ENCODE measurements at places on chromosomes 11 and 22. TPM values are rescaled to one million over a fixed set of nuclear protein-coding genes. Genes with fewer than 3 reads are reported as not detected.

DNA sequence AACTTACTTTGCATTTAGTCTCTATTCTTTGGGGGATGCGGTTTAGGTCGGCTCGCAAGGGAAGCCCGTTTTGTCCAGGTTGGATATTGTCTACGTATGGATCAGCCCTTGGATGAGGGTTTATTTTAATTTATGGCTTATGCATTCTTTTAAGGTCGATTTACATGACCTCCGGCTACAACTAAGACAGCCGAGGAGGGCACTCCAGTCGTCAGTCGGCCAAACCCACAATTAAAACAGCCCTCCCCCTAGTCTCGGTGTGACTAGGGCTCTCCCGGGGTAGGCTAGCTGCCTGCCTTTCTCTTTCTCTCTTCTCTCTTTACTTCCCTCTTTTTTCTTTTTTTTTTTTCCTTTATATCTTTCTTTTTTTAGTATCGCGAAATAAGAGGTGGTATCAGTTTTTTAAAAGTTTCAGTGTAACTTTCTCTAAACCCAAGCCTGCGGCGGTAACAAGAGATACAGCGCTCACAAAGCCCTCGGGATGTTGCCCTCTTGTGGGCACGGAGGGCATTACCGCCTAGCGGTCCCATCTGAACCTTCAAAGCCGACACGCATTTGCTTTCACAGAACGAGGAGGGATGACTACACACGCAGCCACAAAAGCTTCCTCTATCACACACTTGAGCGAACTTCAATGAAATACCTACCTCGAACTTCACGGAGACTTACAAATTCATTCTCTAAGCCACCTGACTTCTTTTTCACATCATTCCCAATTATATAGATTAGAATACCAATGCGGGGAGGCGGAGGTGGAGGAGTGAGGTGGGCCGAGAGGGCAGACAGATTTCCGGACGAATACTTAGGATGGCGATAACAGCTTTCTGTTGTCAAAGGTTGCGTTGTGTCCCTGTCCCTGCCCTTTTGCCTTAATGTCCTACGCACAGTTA lies 132.3 kb upstream of the C11orf58 start:
- peak; percentile 61 for DNase-seq

DNA sequence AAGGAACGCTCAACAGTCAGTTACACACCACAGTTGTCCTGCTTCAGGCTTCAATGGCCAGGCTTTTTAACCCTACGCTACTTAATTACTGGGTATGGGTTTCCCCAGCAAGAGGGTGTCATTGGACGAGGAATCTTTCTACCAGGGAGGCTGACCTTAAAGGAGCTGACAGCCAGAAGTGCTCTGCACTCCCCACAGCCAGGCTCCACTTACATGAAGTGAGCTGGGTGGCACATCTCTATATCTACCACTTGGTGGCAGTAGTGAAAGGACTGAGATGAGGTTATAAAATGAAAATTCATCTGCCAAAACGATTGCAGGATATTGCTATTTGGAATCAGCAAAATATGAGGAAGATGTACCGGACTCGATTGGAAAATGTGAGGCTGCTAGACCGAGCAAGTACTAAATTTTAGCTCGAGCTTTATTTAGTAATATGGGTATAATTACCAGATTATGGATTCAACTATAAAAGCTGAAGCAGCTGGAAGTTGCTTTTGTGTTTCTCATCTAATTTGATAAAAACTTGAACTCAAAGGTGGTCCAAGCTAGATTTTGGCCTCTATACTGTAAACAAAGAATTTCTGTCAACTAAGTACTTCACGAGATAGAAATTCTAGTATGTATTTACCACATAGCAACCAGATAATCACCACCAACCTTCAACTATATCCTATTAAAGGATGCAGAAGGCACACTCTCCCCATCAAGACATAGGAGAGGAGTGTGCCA lies 53.9 kb upstream of the CEP126 start:
- DNase-seq, result peak; percentile 4

DNA sequence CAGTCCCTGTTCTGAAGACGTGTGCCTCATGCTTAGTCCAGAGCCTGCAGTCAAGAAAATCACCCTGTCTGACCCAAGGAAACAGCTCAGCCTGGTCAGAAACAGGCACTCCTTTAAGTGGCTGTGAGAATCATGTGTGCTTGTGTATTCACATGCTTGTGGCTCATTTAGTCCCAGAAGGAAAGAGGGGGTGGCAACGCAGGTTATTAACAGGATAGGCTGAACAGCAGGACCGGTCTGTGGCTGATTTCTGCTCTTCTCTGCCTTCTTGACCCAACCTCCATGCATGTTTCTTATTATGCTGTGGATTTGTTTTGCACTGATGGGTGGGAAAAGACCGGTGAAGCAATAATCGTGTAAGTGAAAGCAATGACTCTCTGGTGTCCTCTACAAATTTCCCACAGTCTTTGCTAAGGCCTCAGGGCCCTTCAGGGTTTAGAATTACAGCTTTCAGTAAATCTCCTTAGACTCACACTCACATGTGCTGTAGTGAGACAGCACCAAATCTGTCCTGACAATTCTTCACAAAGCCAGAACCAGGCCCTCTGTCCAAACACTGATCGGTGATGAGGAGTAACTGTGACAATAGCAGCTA lies 288.1 kb downstream of the ETS1 start:
- no peak for DNase-seq

DNA sequence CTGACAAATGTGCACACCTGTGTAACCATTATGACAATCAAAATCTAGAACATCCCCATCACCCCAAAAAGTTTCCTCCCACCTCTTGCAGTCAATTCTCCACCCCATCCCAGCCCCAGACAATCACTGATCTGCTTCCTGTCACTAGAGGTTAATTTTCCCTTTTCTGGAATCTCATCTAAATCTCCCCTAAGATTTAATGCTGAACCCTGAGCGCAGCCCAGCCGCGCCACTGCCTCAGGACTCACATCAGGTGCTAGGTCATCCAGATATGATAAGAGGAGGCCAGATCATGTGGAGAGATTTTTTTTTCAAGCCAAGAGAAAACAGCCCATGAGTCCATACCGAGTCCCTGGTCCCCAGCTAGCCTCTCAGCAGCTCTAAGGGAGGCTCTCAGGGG lies 4.3 kb upstream of the TMPRSS13 start:
- no peak for DNase-seq

- no peak for DNase-seq
These were observed 33.7 kb upstream of the TH start for GRCh38 chr11:2205214-2205720.

DNA sequence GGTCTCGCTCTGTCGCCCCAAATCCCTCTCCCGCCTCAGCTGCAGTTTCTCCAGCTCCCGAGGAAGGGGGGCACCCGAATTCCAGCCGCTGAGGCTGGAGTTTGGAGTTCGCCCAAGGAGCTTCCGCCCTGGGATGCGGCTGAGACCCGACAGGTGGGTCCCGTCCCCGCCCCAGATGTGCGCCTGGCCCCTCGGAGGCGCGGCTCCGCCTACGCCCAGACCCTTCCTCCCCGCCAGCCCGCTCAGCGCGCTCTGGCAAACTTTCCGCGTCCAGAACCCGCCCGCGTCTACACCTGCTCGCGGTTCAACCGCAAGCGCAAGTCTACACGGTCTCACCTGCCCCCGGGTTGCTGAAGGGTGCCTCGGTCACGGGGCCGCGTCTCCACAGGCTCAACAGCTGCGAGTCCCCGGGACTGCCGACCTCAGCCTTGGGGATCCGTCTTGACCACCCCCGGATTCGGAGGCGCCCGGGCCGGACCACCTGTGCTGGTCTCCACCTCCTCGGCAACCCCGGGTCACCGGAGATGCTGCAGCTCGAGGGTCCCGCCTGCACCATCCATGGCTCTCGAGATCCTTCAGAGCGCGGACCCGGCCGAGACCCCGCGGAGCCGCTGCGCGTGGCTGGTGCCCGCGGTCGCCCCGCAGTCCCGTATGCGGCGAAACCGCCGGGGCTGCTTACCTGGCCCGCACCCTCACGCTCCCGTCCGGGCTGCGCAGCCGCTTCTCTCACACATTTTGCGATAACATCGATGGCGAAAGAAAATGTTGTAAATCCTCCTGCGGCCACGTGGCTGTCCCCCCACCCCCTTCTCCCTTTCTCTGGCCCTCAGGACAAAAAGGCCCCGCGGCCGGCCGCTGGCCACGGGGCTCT lies 63.6 kb downstream of the NFAM1 start:
- DNase-seq, result peak; percentile 29

GRCh38 chr11:6640036-6640984 lies 15.3 kb downstream of the DCHS1 start:
- DNase-seq, result no peak

DNA sequence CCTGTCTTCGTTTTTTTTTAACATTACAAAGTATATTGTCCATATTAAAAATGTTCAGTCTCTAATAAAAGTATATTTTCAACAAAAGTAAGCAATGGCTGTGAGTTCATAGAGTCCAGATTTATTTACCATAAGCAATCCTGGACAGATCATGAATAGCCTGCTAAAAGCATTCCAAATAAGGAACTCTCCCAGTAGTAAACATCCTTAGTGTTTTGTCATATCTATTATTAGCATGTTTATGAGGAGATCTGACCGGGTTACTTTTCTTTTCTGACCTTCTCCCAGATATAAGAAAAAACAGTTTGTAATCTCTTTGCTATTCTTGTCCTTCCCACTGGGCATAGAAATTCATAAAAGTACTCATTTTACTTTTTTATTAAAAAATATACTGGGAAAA lies 403.9 kb upstream of the ANO3 start:
- DNase-seq, result no peak

GRCh38 chr11:92765965-92766371 lies 203.5 kb upstream of the MTNR1B start:
- no peak for DNase-seq

DNA sequence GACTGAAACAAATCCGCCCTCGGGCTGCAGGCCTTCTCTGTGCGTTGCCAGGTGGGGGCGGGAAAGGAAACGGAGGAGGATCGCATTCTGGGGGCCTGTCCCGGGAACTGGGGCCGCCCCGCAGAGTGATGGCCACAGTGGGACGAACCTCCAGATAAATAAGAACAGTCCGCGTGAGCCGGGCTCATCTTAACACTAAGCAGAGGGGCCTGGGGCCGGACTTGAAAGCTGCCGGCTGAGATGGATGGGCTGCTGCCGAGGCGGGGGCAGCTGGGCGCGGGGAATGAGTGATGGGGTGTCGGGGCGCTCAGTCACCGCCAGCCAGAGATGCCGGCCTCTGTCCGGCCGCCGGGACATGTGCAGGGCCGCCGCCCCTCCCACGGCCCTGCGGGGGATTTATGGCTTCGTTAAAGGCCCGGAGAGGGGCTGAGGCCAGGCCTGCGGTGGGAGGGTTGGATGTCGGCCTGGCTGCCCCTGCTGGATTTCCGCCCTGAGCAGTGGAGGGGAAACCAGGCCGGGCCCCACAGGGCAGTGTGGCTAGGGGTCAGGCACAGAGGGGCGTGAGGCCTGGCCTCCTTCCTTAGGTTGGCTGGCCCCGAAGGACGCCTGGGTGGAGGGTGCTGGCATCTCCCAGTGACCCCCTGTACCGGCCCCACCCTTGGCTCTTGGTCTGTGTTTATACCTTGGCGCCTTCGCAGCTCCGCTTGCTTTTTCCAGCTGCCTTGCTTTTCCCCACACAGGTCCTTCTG lies 45.3 kb upstream of the CD82 start:
- DNase-seq, result no peak

- DNase-seq, result no peak
These were observed 45.5 kb downstream of the PKNOX2 start for GRCh38 chr11:125210066-125210465.

OR52B6 gene
- polyA plus RNA-seq, result not detected

TSSK2 gene
- polyA plus RNA-seq, result not detected

P2RY2 gene
- not detected for polyA plus RNA-seq

FADS1 gene
- polyA plus RNA-seq, result not detected

CRYBB2 gene
- not detected for polyA plus RNA-seq

OVOL1 gene
- not detected for polyA plus RNA-seq

EEF1G gene
- polyA plus RNA-seq, result 1,513 TPM

Data from naive B cell (primary cell).